ENCODE measurements at places on chromosomes 11 and 22.

GRCh38 chr11:79578116-79578515 lies 137.3 kb upstream of the TENM4 start:
- ATAC-seq, result no peak

DNA sequence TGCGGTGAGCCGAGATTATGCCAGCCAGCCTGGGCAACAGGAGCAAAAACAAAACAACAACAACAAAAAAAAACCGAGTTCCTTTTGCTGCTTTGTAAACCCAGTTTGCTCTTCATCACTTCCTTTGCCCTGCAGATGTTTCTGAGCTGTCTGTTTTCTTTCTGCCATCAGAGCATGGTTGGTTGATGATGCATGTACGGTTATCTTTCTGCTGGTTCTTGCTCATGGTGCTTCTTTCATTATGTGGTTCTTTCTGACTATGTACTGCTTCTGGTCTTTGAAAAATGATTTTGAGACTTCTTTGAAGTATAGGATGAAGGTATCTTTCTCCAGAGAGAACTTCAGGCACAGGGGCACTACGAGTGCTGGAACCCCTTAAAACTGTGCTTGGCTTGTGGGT lies 13.2 kb downstream of the TANGO2 start:
- no peak for ATAC-seq

DNA sequence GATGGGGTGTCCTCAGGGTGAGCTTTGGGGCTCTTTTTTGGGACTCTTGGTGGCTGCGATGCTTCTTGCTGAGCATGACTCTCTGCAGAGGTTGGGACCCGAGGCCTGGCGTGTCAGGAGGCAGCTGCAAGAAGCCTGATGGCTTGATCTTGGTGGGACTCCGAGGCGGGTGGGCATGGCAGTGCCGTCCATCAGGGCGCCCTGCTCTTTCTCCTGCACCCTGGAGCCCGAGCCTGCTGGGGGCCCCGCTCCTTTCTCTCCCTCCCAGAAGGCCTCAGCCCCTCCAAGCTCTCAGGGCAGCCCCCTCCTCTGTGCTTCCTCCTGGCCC lies 432.7 kb downstream of the TBC1D22A start:
- ATAC-seq, result no peak

DNA sequence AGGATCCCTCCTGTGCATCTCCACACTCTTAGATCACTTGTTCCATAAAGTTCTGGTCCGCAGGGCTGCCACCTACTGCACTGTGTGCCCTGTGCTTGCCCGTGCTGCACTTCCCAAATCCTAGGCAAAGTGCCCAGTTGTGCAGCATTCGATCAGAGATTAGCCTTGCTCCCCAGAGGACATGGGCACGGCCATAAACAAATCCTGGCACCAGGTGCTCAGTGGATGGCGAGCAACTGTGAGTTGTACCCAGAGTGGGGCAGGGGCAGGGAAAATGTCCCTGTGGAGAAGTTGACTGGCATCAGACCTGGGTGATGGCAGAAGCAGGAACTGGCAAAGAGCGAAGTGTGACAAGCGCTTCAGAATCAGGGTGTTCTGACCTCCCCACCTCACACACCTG lies 4.7 kb downstream of the FADS2 start:
- no peak for ATAC-seq

- ATAC-seq, result no peak
Observed at GRCh38 chr11:8320076-8320475, 56.4 kb upstream of the LMO1 start.

GRCh38 chr22:42172773-42173172 lies 42.2 kb upstream of the CYP2D6 start:
- ATAC-seq, result no peak

- no peak for ATAC-seq
Observed at GRCh38 chr11:100719362-100719761, 32.3 kb downstream of the ARHGAP42 start.

GRCh38 chr11:94922321-94923003 lies 50.9 kb downstream of the CWC15 start:
- ATAC-seq, result no peak

DNA sequence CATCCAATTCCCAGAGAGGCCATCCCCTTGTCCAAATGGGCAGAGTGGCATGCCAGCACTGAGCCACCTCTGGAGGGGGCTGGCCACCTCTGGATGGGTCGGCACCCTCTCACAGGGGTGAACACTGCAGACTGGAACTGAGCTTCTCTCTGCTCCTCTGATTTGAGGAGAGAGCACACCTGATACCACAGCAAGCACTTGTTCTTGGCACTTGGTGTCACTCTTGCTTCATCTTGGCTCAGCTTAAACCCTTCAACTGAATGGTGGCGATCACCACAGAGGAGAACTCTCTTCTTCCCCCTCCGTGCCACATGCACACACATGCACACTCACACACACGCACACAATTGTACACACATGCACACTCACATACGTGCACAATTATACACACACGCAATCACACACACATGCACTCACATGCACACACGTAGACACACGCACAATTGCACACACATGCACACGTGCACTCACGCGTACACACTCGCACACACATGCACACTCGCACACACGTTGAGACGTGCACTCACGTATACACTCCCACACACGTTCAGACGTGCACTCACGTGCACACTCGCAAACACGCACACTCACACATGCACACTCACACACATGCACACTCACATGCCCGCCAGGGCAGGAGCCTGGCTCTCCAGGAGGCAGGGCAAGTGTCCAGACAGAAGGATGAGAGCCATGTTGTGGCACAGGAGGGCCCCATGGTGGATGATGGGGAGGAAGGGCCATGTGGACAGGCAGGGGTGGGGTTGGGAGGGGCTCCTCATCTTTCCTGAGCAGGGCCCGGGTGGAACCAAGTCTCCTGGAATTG lies 23.4 kb downstream of the OVOL1 start:
- peak; percentile 34 for ATAC-seq

DNA sequence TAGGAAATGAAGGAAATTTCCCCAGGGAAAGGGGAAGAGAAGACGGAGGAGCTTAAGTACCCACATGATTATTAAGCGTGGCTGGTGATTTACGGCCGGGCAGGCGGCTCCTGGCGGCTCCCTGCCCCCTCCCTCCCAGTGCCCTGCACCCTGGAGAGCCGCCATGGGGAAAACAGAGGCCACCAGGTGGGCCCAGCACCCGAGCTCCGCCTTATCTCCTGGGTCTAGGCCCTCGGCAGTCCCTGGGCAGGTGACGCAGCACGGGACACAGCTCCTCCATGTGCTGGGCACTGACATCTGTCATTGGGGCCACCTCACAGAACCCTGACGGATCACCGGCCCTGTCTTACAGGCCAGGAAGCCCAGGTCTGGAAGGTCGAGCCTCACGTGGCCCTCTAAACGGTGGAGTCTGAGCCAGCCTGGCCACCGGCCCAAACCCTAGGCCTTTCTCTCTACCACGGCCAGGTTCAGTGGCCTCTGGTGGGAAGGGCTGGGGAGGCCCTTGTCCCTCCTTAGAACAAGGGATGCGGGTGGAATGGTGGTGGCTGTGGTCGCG lies 60.2 kb upstream of the PPARA start:
- no peak for ATAC-seq

GRCh38 chr22:26545385-26545784 lies 33.1 kb upstream of the TFIP11 start:
- ATAC-seq, result no peak

- ATAC-seq, result no peak
Observed at GRCh38 chr11:67435031-67435726, 2.3 kb downstream of the PTPRCAP start.

GRCh38 chr11:68525930-68526329 lies 65.4 kb downstream of the PPP6R3 start:
- ATAC-seq, result no peak

DNA sequence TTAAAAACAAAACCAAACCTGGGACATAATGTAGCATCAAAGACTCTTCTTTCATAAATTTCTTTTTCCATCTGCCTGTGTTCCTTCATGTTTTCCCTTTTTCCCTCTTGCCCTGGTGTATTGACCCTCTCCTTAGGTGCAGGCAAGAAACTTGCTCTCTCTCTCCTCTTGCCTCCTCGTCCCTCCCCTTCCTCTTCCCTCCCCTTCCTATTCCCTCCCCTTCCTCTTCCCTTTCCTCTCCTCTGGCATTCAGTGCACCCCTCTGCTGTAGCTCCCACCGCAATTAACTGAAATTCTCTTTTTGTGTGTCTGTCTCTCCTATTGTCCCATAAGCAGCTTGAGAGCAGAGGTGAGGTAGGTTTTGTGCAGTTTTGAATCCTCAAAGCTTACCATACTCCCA lies 49.9 kb downstream of the CSF2RB start:
- ATAC-seq, result no peak

DNA sequence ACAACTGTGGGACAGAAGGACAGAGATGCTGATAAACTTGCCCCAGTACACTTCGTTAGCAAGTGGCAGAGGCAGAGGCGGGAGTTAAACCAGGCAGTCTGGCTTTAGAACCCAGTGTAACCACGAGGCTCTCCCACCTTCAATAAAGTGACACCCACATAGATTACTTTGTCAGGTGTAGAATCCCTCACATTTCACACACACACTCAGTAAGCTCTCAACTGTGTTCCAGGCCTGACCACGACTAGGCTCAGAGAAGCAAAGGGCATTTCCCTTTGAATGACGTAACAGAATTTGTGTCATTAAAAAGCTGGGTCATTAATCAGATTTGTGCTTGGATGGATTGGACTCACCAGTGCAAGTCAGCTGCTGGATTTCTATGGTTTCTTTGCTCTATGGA lies 118.3 kb upstream of the RCN1 start:
- ATAC-seq, result no peak

DNA sequence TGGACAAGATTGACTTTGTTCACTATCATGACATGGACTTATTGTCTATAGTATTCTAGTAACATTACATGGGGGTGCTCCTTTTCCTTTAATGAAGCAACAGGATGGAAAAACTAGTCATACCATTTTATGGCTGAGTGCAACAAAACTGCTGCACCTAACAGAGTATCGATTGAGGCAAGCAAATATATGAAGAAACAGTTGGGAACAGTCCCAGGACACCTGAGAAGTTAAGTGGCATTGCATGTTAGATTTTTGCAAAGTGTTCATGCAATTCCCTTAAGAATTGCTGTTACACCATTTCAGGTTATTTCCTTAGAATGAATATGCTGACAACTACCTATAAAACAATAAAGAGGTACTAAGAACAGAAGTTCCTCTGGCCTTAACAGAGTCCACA lies 541.5 kb upstream of the ANO3 start:
- no peak for ATAC-seq

DNA sequence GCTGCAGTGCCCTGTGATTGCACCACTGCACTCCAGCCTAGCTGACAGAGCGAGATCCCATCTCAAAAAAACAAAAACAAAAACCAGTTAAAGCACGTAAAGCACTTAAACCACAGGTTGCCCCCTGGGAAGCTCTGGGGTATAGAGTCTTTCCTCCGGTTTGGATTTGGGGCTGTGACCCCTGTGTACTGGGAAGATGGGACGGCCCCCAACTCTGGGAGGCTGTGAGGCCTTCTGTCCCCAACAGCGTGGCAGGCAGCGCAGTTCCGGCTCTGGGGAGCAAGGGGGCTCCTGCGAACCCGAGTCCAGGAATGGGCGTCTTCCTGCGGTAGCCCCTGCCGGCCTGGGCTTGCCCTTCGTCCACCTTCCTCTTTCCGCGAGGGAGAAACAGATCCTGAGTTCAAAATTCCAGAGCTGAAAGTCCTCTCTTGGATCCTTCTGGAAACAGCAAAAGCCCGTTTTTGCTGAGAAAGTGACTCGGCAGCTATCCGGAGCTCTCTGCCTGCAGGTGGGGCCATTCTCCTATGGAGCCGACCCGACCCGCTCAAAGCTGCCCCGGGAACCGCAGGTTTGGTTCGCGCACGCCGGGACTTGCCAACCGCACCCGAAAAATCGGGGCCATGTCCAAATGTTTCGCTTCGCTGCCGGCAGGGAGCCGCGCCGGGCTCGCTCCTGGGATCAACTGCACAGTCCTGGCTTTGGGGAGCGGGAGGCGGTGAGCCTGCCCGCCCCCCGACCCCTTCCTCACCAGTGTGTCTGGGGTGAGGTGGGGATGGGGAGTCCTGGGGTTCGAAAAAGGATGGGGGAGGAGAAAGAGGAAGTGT lies 36.3 kb upstream of the POLA2 start:
- peak; percentile 83 for ATAC-seq

DNA sequence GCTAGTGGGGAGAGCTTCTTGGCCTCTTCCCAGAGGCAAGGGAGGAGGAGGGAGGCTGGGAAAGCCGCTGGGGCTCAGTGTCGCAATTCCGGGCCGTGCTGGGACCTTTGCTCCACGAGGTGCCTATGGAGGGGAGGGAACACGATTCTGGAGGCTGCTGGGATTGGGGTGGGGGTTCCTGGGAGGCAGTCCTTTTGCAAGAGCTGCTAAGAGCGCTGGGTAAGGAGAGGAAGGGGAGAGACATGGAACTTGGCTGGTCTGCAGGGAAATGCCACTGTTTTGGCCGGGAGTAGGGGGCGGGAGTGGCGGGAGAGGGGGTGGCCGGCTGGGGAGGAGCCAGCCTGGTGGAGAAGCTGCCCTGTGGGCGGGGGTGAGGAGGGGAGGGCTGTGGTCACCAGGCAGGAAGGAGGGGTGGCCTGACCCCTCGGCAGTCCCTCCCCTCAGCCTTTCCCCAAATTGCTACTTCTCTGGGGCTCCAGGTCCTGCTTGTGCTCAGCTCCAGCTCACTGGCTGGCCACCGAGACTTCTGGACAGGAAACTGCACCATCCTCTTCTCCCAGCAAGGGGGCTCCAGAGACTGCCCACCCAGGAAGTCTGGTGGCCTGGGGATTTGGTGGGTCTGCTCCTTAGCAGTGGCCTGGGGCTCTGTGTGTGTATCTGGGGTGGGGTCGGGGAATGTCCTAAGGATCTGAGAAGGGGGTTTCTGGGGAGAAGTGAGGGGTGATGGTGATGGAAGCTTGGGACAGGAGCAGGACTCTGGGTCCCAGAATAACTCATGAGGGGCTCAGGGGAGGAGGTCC lies at the start of gene NR1H3:
Gene NR1H3, plus strand, starts transcription at position 480 of the 800 bp plus-strand sequence. CDS start 1,221 bp downstream, outside the sequence.
- no peak for ATAC-seq

GRCh38 chr11:73197348-73197747 lies 20.7 kb upstream of the P2RY2 start:
- no peak for ATAC-seq

DNA sequence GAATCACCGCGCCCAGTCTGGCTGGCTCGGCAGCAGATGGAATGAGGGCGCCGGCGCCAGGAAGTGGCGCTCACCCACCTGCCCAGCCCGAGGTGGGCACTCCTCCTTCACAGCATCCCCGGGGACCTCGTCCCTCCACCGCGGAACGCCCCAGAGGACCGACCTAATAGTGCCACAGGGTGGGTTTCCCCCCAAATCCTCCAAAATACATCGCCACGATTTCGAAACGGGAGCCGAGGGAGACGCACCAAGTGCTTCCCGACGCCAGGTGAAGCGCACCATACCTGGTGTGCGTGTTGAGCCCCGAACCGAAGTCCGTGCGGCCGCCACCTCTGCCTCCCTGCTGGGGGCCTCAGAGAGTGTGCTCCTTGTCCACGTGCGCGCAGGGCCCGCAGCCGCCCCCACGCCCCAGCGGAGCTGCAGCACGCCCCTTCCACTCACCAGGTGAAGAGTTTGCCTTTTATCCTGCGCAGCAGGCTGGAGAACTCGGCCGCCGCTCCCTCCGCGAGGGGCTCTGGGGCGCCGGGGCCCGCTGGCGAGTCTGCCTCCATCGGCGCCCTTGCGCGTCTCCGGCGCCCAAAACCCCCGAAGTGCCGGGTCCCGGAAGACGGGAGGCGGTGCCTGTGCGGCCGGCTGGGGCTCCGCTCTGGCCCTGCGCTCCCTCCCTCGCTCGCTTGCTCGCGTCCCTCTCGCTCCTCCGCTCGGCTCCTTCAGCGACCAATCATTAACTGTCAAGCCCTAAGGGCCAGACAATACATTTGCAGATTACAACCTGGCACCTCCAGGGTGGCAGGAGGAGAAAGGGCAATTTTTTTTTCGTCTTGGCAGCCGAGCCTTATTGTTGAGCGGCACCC lies at the start of gene SLC35F2:
Gene SLC35F2, minus strand, starts transcription at position 571 of the 854 bp plus-strand sequence. Its CDS starts 20 bp downstream, at position 551.
- peak; percentile 85 for ATAC-seq

- ATAC-seq, result peak; percentile 90
Observed at GRCh38 chr11:17343907-17344306, 7.7 kb upstream of the NCR3LG1 start.

Data from activated T-helper 17 cell treated with anti-CD3 and anti-CD28 coated beads, Interleukin-2, amount 50 U/mL, for 72 hours (primary cell).